GM20000 (cell line): ENCODE measurements at places on chromosomes 6 and 20.
A peak's percentile ranks its signal among the peaks of the same experiment; 100 is the strongest.

- no peak for DNase-seq
These were observed 248.9 kb upstream of the THEMIS start for GRCh38 chr6:128149796-128150195.

GRCh38 chr6:52517502-52518278 lies 59.2 kb downstream of the TRAM2 start:
- DNase-seq, result peak; percentile 59

- no peak for DNase-seq
These were observed 9.6 kb upstream of the LY6G5C start for GRCh38 chr6:31690231-31691077.

- DNase-seq, result no peak
These were observed 48.6 kb upstream of the PKHD1 start for GRCh38 chr6:52136055-52136454.

- no peak for DNase-seq
These were observed 111.5 kb upstream of the CCN2 start for GRCh38 chr6:132062626-132063025.

DNA sequence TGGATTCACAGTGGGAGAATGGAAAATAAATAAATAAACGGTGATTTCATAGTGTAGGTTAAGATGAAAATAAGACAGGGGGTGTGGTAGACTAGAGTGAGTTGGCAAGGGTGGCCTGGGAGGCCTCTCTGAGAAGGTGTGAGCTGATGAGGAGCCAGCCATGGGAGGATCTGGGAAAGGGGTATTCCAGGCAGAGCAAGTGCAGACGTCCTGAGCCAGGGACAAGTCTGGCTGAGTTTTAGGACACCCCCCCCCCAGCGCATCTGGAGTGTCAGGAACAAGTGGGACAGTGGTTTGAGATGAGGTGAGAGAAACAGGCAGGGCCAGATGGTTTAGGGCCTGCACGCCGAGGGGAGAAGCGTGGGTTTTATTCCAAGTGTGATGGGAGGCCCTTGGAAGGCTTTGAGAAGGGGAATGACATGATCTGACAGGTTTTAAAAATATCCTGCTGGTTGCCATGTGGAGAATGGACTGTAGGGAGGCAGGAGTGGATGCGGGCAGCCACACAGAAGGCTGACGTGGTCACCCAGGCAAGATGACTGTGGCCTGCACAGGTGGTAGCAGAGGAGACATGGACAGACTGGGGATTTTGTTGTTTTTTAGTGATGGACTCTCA lies 21.1 kb upstream of the CCM2L start:
- no peak for DNase-seq

DNA sequence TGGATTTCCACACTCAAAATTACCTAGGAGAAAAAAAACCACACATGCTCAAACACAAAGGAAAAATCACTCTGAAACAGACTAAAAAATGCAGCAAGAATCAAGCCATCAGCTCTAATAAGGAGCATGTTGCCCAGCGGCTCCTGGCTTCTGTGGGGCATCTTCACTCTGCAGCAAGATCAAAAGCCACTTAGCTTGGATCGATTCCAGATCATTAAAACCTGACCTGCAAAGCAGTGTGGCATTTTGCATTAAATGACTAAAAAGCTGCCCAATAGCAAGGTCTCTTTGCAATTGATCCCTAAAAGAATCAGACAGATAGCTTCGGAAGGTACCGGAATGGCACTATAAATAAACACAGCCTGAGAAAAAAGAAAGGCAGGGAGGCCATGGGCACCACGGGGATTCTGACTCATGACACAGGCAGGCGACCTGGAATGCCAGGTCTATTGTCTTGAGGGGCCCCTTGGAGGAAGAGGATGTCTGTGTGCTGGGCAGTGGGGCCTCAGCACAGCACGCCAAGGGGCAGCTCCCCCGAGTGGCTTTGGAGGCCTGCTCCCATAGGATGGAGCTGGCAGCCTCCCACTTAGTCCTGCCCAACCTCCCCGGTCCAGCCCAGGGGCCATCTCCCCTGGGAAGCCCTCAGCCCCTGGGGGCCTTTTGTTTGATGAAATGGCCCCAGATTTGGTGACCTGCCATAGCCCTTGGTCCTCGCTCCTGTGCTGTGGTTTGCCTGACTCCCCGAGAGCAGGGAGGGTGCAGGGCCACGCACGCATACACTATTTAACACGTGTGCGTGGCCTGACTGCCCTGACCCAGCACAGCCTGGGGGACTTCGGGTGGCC lies 7.6 kb downstream of the LEMD2 start:
- DNase-seq, result no peak

GRCh38 chr6:107750176-107750797 lies 73.8 kb downstream of the SCML4 start:
- no peak for DNase-seq
